ENCODE measurements at places on chromosomes 16 and 17. TPM values are rescaled to one million over a fixed set of nuclear protein-coding genes. Genes with fewer than 3 reads are reported as not detected.

DNA sequence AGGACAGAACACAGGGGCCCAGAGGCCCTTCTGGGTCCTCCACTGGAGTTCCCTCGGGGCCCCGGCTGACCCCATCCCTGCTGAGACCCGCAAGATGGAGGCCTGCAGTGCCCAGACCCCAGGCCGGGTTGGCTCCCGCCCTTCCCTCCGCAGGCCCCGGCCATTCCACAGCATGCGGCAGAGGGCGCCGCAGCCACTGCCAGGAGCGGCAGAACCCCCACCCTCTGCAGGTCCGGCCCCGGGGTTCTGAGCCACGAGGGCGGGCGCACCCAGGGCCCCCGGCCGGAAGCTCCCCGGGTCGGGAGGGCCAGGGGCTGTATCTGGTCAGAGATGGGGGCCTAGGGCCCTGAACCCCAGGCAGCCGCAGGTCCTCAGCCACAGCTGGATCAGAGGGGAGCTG, 2.4 kb upstream of the PERCC1 start:
- no peak for DNase-seq

- DNase-seq: no peak
Observed at GRCh38 chr17:72515291-72516065, 394.7 kb downstream of the SOX9 start.

DNA sequence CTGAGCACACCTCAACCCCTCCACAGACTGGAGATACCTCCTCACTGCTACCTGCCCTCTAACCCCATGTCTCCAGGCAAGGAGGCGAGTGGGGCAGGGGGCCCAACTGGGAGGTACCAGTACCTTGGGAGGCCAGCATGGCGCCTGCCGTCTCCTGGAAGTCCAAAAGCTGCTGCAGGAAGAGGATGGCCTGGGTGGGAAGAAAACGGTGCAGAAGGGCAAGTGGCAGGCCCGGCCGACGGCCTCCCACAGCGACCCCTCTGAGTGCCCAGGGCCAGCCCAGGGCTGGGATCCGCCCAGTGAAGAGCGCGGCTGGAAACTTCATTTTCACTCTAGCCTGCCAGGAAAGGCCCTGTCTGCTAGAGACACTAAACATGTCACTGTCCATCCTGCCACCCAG, 8.5 kb downstream of the ZACN start:
- no peak for DNase-seq

CCDC40 gene
- polyA plus RNA-seq: 2.4 TPM

DNA sequence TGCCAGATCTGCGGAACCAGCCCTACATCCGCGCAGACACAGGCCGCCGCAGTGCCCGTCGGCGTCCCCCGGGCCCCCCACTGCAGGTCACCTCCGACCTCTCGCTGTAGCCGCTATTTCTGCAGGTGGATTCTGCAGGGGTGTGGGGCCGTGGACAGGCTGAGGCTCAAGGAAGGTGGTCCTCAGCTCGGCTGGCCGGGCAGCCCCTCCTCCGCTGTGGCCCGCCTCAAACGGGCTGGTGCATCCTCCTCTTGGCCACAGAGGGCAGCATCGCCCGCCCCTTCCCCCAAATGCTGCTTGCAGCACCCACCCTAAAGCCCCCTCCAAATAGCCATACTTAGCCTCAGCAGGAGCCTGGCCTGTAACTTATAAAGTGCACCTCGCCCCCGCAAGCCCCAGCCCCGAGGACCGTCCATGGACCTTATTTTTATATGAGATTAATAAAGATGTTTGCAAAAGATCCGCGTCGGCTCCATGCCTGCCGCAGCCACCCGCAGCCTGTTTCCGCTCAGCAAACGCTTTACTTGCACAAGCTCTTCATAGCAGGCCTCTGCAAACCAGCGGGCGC, 14.9 kb downstream of the SPATA32 start:
- DNase-seq: no peak

GRCh38 chr17:32503251-32504165, 16.7 kb downstream of the CDK5R1 start:
- no peak for DNase-seq

DNA sequence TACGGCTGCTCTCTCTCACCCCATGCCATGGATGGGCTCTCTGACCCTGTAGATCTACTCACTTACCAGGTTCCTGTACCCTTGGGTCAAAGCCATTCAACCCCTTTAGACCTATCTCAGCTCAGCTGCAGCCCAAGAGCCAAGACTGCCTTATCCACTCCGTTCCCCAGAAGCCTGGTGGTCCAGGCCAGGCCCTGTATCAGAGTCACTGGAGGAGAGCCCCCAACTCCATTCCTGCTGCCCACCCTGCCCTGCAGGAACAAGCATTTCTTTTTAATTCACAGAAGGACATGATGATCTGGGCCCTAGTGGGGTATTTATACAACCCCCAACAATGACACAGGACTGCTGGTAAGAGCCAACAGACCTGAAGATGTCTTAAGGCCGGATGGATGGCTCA, 76.8 kb downstream of the AIPL1 start:
- no peak for DNase-seq

CSH1 gene
- not detected for polyA plus RNA-seq

TNK1 gene
- polyA plus RNA-seq: 0.22 TPM

DNA sequence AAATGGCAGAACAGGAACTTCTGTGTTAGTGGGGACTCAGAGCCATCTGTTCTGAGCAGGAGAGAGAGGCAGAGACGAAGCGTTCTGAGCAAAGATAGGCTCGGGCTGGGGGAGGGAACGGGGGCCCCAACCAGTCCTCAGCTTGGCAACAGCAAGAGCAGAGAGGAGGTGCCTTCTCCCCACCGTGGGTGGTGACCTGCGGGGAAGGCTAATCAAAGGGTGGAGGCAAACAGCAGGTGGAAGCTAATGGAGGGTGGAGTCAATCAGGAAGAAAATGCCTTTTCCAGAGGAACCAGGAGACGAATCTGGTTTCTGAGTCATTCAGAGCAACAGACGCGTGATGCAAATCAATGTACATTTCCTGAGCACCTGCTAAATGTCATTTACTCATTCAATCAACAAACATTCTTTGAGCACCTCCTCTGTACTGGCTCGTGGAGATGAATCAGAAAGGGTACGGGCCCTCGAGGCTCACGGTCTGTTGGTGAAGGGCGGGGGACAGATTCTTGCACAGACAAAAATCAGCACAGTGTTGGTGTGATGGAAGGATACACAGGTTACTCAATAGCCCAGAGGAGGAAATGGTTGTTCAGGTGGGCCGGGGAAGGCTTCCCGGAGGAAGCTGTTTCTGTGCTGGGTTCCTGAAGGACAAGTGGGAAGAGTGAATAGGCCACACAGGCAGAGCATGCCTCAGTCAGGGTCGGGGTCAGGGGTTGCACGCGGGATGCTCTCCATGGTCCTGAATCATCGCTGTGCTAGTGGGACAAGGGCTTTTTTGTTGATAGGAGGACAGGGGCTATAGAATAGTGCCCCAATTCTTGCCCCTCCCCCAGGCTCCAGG, 5.7 kb upstream of the SPNS2 start:
- no peak for DNase-seq

DNA sequence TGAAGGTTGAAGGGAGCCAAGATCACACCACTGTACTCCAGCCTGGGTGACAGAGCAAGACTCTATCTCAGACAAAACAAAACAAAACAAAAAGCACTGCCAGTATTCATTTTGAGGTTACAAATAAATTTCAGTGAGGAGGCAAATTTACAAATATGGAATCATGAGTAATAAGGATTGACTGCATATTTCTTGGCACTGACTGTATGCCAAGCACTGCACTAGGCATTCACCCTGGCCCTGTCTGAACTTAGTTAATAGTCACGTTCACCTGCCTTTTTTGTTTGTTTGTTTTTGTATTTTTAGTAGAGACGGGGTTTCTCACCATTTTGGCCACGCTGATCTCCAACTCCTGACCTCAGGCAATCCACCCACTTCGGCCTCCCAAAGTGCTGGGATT, 5.1 kb downstream of the LDAF1 start:
- no peak for DNase-seq

GRCh38 chr17:35433075-35433894, 985 bp upstream of the SLFN12 start:
- peak; percentile 98 for DNase-seq

CLEC3A gene
- polyA plus RNA-seq: not detected

GSDMA gene
- polyA plus RNA-seq: not detected

GRCh38 chr16:57637020-57637419, 8.6 kb downstream of the ADGRG1 start:
- DNase-seq: no peak

- no peak for DNase-seq
Observed at GRCh38 chr16:20359997-20360396, 7.5 kb upstream of the UMOD start.

CTF1 gene
- polyA plus RNA-seq: 12.5 TPM

ZG16B gene
- 0.40 TPM for polyA plus RNA-seq

TM4SF5 gene
- polyA plus RNA-seq: not detected

PRSS36 gene
- 0.24 TPM for polyA plus RNA-seq

DNA sequence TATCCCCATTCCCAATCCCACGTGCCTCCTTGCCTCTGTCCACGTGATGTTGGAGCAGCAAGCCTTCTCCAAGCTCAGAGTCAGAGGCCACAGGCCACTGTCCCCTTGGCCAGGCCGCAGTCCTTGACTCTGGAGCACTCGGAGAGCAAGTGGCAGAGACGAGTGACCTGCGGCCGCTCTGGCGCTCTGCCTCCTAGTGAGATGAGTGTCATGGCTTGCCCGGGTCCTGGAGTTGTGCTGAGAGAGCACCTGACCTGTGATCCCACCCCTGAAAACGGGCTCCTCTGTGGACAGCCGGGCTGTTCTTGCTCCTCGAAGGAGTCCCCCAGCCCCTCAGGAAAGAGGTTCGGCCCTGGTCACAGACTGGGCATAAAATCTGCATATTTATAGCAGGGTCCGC, 10.0 kb upstream of the FASN start:
- no peak for DNase-seq

- no peak for DNase-seq
Observed at GRCh38 chr16:7513429-7513828, 180.8 kb downstream of the RBFOX1 start.

GRCh38 chr17:60229188-60229802, 79.5 kb downstream of the CA4 start:
- no peak for DNase-seq

DNA sequence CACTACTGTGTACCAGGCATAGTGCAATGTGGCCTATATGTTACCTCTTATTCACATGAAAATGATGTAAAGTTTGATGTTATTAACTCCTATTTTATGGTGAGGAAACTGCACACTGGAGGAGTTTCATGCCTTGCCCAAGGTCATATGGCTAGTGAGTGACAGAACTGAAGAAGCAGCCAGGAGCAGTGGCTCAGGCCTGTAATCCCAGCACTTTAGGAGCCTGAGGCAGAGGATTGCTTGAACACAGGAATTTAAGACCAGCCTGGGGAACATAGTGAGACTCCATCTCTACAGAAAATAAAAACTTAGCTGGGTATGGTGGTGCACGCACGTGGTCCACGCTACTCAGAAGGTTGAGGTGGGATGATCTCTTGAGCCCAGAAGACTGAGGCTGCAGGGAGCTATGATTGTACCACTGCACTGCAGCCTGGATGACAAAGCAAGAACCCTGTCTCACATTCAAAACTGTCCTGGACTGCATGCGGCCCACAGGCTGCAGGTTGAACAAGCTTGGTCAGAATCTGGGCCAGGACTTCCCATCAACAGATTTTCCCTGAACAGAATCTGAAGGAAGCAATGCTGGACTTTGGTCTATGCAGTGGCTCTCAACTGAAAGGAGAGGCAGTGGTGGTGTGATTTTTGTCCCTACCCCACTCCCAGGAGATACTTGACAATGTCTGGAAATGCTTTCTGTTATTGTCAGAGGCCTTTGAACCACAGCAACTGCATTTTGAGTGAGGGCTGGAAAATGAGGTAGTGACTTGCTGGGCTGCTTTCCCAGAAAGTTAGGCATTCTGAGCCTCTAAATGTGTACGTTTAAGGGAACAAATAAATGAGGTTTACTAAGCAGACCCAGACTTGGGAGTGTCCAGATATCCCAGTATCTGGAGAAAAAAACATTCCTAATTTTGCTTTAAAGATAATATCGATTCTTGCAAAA, 479.5 kb downstream of the TMEM114 start:
- no peak for DNase-seq

DNA sequence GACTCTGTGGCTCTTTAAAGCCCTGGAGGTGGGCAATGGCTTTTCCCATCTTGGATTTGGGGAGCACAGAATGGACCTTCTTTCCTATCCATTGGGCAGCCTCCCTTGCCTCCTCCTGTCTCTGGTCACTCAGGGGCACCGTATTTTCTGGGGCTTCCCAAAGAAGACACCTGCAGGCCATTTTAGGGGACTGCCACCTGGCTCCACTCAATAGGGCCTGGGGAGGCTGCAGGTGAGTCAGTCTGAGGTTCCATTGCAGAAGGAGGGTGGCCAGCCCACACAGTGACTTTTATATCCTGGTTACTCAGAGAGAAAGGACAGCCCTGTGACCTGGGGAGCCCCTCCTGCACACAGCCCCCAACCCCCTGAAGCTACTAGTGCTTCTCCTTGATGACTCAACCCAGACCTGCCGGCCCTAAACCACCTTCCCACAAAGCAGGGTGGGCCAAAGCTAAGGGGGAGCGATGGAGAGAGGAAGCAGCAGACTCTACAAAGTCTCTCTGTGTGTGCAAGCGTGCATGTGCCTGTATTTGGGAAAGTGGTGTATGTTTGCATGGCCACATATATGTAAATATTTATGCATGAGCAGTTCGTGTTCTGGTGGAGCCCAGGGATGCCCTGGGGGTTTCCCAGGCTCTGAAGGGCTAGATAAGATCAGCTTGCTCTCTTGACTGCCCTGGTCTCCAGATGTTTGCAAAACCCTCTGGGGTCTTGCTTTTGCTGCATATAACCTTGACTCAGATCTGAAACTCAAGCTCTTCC, 5.0 kb downstream of the CX3CL1 start:
- DNase-seq: peak; percentile 79

DNA sequence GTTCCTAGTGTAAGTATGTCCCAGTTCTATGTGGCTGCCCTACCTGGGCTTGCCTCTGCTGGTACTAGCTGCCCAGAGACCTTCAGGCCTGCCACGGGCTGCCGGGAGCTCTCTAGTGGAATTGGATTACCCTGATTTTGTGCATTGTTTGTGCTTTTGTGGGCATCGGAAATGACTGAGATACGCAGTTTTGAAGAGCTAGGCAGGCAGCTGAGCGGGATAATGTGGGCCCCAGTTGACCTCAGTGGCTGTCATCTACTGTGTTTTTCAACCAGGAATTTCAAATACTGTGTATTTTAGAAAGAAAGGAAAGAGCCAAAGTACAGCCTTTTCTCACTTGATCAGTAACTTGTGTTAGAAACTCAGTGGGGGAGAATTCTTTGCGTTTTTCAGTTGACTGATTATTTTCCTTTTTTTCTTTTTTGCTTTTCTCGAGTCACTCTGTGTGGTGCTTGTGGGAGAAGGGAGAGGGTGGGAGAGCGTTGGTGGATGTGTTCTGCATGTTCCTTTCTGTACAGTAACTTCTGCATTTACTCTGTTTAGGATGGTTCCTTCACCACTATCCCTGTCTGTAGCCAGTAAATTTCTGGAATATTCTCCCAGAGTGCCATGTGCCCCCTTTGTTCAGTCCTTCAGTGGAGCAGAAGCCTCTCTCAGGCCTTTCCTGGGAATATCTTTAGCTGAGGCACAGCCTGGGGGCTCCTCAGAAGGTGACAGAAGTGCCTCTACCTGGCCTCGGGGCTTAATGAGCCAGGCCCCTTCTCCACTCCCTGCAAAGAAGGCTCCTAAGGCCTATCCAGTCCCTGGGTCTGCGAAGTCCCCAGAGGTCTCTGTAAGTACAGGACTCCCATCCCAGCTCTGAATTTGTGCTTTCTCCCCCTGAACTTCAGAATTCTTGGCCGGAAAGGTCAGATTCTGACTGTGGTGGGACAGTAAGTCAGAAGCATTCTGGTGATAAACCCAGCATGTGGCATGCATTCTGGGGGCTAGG, 15.0 kb upstream of the SLC12A3 start:
- DNase-seq: no peak

- no peak for DNase-seq
Observed at GRCh38 chr17:42873315-42873714, 22.3 kb downstream of the AOC3 start.
